ENCODE measurements at places on chromosomes 3 and 15.

DNA sequence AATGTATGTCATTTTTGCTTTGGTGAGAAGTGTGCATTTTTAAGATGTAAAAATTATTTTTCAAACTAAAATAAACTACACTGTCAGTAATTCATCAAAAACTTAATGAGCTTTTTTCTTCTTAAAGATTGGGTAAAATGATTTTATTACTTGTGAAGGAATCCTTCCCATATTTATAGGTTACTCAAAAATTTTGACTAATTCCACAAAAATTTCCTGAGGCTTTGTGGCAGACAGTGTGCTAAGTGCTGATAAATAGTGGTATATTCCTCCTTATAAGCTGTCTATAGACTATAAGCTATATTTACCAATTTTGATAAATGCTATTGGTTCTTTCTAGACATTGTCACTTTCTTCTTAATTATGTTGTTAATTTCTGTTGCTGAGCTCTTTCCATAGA is 284.5 kb upstream of the SEMA6D start:
- DNase-seq: no peak

GRCh38 chr3:14902719-14903118 is 44.7 kb upstream of the NR2C2 start:
- DNase-seq: no peak

- DNase-seq: no peak
Measured at GRCh38 chr3:70010346-70010745, 10.8 kb downstream of the SAMMSON start.

DNA sequence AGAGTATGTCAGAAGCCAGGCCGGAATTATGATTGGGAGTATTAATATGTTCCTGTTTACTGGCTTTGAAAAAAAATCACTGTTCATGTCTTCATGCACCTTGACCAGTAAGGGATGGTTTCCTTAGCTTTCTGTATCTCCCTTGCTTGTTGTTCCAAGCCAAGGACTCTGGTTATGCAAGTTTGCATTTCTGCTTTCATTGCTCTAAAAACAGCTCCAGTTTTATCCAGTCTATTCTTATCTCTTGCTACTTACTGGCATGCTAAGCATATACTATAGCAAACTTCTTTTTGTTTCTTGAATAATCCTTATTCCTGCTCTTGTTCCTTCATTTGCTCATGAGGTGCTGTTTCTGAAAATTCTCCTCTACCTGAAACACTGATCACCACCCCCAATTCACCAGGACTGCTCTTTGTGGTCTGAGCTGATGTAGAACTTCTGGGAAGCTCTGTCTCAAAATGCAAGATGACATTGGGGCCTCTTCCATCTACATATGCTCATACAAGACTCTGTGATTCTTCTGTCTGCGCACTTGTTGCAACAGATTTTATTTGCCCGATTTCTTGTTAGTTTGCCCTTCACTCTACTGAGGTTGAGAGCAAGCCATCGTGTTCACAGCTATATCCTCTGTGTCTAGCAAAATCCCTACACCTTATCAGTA is 173.0 kb downstream of the EBLN2 start:
- no peak for DNase-seq

- DNase-seq: no peak
Measured at GRCh38 chr3:178847190-178847589, 224.4 kb downstream of the ZMAT3 start.

GRCh38 chr15:37015451-37015850 is 84.9 kb downstream of the MEIS2 start:
- DNase-seq: no peak

- no peak for DNase-seq
Measured at GRCh38 chr3:133965906-133966305, 63.8 kb downstream of the SLCO2A1 start.

GRCh38 chr3:188111002-188111584 is 42.9 kb upstream of the LPP start:
- no peak for DNase-seq

DNA sequence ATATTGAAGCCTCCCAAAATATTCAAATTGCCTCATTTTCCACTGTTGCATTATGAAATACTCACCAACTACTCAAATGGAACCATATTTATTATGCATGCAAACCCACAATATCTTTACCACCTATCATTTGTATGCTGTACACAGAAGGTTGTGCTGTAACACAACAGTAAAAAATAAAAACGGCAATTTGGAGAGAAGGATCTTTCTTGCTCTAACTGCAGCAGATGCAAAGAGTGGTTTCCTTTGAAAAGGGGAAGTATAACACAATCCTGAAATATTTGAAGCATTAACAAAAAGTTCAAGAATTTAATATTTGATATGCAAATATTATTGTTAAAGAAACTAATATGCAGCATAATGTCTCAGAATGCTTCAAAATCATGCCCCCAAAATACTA is 244.5 kb upstream of the SUCLG2 start:
- DNase-seq: no peak

GRCh38 chr15:99917252-99917651 is 184.0 kb upstream of the LYSMD4 start:
- DNase-seq: no peak

- no peak for DNase-seq
Measured at GRCh38 chr3:46950650-46951241, 25.8 kb downstream of the CCDC12 start.

- no peak for DNase-seq
Measured at GRCh38 chr3:124981472-124981871, 46.9 kb upstream of the MUC13 start.

DNA sequence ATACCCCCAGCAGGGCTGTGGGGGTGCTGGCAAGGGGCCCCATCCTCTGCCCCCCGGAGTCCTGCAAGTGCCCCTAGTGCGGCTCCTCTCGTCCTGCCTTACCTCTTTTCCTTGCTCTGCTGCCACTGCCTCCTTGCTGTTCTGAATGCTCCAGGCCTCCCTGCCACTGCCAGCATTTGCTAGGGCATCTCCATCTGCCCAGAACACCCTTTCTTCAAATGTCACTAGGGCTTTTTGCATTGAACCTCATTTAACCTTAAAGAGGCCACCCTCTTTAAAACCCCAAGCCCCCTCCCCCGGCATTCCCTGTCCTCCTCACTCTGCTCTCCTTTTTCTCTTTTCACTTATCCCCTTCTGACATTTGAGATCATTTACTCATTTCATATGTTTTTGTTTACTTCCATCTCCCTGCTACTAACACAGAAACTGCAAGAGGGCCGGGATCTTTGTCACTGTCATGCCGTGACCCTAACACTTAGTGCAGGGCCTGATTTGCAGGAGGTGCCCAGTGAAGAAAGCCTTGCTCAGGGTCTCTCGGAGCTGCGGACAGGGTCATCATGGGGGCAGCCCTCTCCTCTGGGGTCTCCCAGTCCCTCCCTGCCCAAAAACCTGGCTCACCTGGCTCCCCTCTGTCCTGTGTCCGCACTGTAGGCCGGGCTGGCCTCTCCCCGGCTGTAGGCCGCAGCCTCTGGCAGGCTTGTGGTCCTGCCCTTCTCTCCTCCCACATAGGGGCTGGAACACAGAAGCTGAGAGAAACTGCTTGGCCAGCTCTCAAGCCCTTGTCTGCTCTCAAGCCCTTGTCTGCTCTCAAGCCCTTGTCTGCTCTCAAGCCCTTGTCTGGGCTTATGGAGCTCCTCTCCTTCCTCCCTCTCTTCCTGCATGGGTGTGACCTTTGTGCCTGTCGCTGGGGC is at the start of gene ACOX2:
TSS of gene ACOX2 (minus strand) at position 690 of the 911 bp plus-strand sequence. CDS start 2,084 bp downstream, outside the sequence.
- DNase-seq: no peak

GRCh38 chr15:74269362-74270035 is 33.4 kb downstream of the CCDC33 start:
- no peak for DNase-seq
